Suprapubic skin (tissue), 4 donors: ENCODE measurements at places on chromosomes 12 and 14.

DNA sequence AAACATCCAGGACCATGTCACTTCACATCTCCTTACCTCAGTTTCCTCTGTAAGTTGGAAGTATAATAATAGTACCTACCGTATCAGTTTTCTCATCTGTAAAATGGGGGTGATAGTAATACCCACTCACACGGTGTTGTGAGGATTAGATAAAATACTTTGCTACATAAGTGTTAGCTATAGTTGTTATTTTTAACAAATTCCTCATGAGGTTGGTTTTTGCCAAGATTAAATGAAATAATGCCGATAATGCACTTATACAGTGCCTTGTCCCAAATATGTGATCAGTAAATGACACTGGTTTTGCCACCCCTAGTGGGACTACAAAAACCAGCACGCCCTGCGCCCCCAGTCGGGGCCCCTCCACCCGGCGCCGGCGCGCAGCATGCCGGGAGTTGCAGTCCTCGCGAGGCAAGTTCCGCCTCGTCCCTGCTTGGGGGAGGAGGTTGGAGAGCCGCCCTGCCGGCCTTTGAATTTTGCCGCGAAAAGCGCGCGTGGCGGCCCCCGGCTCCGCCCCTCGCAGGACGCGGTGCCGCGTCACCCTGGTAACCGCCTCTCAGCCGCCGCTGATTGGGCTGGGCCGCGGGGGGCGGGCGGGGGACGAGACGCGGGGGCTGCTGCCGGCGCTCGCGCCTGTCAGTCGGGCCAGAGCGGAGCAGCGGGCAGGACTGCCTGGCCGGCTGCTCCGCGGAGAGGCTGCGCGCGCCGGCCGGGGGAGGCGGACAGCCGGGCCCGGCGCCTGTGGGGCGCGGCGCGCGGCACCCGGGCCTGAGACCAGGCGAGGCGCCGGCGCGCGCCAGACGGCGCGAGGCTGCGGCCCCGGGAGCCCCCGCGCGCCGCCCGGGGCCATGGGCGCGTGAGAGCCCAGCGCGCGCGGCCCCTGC is at the start of gene FAM222A:
FAM222A (plus strand) TSS at position 639 of the 884 bp plus-strand sequence. CDS start 30,322 bp downstream, outside the sequence.
- DNase-seq: peak; percentile 96

DNA sequence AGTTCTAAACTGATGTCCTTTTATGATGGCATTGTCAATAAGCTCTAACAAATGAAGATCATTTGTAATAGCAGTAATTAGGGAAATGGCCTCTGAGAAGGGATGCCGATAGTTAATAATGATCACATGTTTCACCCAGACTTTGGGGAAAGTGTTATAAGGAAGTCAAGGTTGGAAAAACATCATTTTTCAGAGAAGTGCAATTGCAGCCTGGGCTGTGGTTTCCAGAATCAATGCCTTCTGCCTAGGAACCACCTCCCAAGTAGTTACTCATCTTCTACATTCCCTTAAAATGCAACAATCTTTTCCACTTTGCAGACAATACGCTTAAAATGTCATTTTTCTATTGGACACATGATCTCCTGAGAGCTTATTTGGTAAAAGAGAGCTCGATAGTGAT is 879 bp downstream of the EDDM3A start:
- DNase-seq: no peak

DNA sequence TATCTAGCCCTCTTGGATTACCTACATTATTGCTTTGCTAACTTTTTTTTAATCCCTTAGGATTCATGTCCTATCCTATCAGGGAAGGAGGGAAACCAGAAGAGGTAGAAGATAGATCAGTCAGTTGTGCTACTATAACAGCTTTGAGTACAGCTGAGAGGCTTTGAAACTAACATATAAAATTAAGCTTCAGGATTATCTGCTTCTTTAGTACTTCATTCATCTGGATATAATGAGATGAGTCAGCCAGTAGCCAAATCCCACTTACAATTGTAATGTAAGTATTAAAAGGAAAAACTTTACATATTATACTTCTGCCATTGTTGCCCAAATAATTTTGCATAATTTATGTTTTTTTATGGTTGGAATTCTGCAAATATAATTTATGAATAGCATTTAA is 33.4 kb upstream of the ANO6 start:
- DNase-seq: no peak

DNA sequence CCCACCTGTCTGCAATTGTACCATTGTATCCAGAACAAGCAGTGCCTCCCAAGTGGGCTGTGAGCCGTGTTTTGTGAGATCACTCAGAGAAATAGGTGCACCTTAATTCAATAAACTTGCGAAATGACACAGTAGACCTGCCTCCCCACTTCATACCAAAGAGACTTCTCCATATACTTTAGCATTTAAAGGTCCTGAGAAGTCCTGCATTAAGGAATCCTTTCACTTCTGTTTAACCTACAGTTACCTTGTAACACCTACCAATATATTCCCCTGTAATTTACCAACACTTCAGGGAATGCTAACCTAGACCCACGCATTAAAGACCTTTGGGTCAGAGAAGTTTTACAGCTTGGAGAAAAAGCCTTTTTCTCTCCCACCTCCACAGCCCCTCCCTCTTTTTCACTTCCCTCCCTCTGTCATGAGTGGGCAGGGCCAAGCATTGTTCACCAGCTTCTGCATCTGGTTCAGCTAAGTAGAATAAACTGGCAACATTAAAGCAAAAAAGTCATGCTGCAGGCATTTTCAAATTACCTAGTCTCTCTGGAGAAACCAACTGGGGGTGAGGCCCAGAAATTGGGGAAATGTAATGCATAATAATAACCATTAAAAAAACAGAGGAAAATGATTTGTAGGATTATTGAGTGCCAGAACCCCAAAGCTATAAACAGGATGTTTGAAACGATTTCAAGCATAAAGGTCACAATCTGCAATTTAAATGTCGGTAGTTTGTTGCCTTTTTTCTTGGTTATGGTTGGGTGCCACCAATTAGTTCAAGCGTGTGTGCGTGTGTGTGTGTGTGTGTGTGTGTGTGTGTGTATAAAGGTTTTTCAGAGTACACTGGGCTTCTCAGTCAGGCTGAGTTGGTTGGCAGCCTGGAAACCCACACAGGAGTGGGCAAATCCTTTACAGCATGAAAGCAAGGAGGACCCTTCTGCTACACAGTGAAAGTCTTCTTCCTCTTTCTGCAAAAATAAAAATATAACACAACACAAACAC is 13.7 kb upstream of the WSCD2 start:
- DNase-seq: no peak

- DNase-seq: no peak
Measured at GRCh38 chr12:13004986-13005385, 4.9 kb upstream of the HEBP1 start.

- DNase-seq: peak; percentile 78
Measured at GRCh38 chr14:85531141-85531586, 1.2 kb downstream of the FLRT2 start.

- DNase-seq: no peak
Measured at GRCh38 chr12:11902525-11902875, 168.2 kb upstream of the BCL2L14 start.

DNA sequence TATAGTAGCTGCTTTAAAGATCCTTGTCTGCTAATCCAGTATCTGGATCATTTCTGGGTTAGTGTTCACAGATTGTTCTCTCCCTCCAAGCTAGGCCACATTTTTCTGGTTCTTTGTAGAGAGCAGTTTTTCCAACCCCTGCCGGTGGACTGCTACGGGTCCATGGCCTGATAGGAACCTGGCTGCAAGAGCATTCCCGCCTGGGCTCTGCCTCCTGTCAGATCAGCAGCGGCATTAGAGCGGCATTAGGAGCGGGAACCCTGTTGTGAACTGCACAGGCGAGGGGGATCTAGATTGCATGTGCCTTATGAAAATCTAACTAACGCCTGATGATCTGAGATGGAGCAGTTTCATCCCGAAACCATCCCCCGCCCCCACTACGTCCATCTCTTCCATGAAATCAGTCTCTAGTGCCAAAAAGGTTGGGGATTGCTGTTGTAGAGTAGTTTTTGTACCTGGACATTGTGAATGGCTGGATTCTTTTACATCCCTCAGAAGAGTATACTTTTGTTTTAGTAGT is 50.4 kb downstream of the MYRFL start:
- no peak for DNase-seq

DNA sequence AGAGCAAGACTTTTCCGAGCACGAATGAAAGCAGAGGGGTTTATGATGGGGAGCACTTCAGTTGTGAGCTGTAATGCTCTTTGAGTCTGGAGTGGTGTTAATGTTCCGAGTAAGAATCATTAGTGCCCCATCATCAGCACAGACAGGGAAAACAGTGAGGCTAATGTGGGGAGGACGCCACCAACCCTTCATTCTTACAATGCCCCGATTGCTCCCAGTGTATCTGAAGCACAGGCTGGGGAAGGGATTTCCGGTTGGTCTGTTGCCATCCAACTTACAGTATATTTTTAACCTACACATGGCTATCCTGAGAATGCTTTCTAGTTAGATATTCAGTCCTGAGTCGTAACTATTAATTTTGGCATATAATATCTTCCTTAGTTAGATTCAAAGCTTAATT is 141.6 kb downstream of the APAF1 start:
- no peak for DNase-seq

- DNase-seq: no peak
Measured at GRCh38 chr14:26401179-26401968, 196.5 kb downstream of the NOVA1 start.

GRCh38 chr12:108816652-108817335 is 40.6 kb downstream of the SSH1 start:
- DNase-seq: no peak

- no peak for DNase-seq
Measured at GRCh38 chr14:99936738-99937474, 128.3 kb upstream of the EVL start.

GRCh38 chr14:102929241-102930137 is 7.0 kb downstream of the AMN start:
- no peak for DNase-seq

- DNase-seq: no peak
Measured at GRCh38 chr12:55641595-55641994, 4.9 kb downstream of the OR10P1 start.

- DNase-seq: no peak
Measured at GRCh38 chr12:101927999-101928398, 50.6 kb downstream of the DRAM1 start.

DNA sequence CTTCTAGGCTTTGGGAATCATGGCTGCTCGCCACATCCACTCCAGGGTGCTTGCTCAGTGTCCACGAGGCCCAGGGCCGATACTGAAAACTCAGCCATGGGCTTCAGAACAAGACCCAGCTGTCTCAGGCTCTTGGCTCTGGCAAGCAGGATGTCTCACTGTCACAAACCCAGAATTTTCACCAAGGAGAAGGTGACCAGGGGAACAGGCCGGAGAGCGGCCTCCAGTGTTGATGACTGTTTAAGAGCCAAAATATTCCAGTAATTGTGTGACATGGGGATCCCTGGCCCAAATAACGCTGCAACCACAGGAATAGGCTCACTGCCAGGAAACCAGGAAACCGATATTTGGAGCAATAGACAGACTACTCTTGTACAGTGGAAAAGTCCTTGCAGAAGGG is 9.8 kb upstream of the SERPINA5 start:
- no peak for DNase-seq

DNA sequence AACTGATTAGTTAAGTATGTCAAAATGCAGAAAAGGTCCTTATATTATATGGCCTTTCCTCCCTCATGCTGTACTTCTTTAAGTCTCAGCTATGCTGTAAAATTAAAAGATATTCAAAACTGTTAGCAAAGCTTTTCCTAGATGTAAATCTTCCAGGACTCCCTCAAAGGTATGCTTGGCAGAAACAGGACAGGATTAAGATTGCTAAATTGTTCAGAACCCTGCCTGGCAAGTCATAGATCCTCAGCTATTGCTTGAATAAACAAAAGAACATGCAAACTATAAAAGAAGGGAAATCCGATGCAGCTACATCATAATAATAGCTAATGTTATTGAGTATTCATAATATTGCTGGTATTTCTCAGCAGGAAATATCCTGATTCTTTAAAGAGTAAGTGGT is 322.6 kb downstream of the CCDC91 start:
- DNase-seq: no peak

GRCh38 chr14:28770061-28770460 is 3.5 kb downstream of the FOXG1 start:
- no peak for DNase-seq

GRCh38 chr14:69259527-69260189 is at the start of gene GALNT16:
Gene GALNT16, plus strand, starts transcription at chr14:69260158. Its CDS starts 133 bp downstream, at chr14:69260291.
- no peak for DNase-seq

DNA sequence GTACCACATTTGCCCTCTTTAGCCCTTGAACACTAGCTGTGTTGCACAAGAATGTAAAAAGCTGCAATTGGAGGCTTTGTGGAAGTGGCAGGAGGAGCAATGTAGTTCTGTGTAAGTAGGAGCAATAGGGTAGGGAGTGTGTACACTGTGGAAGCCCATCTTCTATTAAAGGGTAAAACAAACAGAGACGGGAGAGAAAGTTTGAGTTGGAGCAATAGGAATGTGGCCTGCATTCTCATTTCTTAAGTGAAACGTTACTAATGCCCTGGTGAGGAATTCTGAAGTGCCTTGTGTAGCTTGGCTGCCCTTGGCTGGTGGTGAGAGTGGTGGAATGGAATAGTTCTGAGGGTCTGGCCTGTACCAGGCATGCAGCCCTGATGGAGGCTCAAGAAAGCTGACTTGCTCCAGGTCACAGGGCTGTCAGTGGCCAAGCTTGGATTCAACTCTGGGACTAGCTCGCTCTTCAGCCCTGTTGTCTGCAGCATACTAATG is 38.8 kb upstream of the ATP23 start:
- DNase-seq: no peak

GRCh38 chr14:99971941-99972747 is 93.1 kb upstream of the EVL start:
- DNase-seq: no peak

GRCh38 chr14:92637228-92637627 is 111.2 kb downstream of the LGMN start:
- DNase-seq: no peak

GRCh38 chr12:115223322-115223721 is 539.3 kb upstream of the TBX3 start:
- DNase-seq: no peak

GRCh38 chr12:93788853-93789252 is 111.7 kb downstream of the CRADD start:
- no peak for DNase-seq

GRCh38 chr12:62032870-62033269 is 227.3 kb upstream of the USP15 start:
- DNase-seq: no peak

- DNase-seq: no peak
Measured at GRCh38 chr12:5964913-5965900, 20.1 kb upstream of the ANO2 start.
